ENCODE measurements at places on chromosomes 5 and 9.
A peak's percentile ranks its signal among the peaks of the same experiment; 100 is the strongest.

DNA sequence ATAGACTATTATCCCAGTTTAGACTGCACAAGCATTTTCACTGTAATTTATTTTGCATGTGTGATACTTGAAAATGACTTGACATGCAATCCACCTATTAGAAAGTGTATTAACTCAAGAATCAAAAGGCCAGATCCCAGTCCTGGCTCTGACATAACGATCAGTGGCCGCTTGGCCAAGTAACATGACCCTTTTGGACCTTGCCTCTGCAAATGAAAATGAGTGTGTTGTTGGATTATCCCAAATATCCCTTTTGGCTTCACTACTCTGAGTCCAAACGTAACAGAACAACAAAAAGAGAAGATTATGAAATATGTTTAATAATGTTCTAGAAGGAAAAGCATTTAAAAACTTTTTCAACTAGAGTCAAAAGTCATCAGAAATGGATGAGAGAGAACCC lies 19.0 kb downstream of the DMGDH start:
- no peak for DNase-seq

DNA sequence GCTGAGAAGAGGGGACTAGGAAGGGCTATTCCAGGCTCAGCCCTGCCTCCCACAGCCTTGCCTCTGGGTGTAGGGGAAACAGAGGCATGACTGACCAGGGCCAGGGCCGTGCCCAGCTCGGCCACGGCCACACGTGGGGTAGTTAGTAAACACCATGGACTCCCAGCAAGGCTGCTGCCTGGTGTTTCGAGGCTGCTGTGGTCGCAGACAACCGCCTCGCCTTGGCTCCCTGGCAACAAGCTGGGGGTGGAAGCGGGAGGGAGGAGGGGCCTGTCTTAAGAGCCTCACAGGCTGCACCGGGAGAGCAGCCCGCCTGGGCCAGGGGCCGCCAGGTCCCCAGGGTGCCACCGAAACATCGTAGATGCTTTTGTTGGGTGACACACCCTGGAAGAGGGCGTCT lies 90.2 kb upstream of the CACNA1B start:
- no peak for DNase-seq

DNA sequence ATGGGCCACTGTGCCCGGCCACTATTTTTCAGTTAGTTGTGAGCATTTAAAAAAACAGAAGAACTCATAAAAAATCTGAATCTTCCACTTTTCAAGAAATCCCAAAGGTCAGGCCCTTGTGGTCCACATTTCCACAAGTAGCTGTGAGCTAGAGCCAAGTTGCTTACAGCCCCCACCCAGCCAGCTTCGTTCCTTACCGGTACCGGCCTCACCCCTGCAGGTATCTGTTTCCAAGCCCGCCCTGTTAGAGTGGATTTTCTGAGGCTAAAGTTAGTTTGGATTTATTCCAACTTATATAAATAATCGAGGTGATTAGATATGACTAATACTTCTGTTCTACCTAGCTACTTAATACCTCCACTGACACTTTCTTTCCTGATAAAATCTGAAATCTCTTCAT lies 81.0 kb downstream of the F2RL2 start:
- DNase-seq: no peak

GRCh38 chr9:83199240-83199639 lies 136.3 kb upstream of the RASEF start:
- no peak for DNase-seq

DNA sequence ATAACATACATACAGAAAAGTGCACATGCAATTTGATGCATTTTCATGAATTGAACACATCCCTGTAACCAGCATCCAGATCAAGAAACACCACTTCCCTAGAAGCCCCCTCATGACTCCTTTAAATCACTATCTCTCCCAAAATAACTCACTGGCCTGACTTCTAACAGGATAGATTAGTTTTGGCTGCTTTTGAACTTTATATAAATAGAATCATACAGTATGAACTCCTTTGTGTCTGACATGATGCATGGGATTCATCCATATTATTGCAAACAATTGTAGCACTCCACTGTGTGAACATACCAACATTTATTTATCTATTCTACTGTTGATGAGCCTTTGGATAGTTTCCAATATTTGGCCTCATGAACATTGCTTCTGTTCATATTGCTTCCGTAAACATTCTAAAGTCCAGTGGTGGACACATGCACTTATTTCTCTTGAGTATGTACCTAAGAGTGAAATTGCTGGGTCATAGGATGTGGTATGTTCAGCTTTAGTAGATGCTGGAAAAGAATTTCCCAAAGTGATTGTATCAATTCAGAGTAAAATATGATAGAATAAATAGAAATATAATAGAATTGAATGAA lies 148.7 kb upstream of the GDNF start:
- no peak for DNase-seq

DNA sequence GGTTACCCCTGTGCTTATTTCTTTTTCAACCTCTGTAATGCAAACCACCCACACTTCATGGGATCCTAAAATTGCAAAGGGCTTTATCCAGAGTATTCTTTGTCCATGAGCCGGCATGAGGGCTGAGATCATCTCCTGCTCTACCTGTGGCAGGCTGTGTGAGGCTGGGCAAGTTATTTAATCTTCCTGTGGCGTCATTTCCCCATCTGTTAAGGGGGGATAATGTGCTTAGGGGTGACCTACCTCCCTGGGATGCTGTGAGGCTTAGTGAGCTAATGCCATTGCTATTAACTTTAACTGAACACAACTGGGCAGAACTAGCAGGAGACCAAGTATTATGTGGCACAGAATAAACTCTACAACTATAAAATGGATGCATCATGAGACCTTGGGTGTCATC lies 17.0 kb downstream of the FRMPD1 start:
- DNase-seq: no peak

DNA sequence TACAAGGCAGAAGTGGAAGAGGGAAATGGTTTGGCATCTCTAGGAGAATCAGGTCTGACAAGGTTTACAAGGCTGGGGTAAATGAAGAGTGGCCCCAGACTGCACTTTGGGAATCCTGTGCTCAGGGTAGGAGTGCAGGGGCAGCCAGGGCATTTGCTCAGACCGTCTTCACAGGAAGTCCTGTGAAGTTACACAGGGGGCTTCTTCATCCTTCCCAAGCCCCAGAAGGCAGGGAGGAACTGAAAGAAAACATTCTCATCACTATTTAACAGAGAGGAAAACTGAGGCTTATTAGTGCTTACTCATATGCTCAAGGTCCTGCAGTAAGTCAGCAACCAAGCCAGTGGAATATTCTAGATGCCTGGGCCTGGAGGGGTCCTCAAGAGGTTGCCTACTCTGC lies 80.7 kb downstream of the NRG2 start:
- no peak for DNase-seq

- DNase-seq: no peak
Observed at GRCh38 chr5:100777680-100778300, 125.3 kb downstream of the ST8SIA4 start.

- DNase-seq: no peak
Observed at GRCh38 chr5:77632526-77633206, 5.8 kb downstream of the OTP start.

DNA sequence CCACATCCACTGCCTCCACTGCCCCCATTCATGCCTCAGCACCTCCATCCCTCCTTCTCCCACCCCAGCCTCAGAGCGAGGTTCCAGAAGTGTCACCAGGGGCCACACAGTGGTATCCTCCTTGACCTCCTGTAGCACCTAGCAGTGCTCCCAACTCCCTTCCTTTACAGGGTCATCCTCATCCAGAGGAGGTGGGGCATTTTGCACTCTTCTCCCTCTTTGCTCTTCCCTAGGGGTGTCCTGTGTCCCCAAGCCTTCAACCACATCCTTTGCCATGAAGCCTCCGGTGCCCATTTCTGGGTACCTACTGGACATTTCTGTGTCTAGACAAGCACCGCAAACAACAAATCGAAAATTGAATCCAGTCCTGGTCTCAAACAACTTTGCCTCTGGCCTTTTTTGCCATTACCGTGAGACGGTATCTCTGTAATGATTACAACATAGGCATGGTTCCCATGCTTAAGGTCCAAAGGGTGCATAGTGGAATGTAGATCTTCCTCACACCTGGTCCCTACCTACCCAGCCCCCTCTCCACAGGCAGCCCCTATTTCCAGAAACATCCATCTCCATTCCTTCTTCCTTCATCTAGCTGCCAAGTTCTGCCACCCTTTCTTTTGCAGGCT lies 17.6 kb downstream of the WWC1 start:
- no peak for DNase-seq

DNA sequence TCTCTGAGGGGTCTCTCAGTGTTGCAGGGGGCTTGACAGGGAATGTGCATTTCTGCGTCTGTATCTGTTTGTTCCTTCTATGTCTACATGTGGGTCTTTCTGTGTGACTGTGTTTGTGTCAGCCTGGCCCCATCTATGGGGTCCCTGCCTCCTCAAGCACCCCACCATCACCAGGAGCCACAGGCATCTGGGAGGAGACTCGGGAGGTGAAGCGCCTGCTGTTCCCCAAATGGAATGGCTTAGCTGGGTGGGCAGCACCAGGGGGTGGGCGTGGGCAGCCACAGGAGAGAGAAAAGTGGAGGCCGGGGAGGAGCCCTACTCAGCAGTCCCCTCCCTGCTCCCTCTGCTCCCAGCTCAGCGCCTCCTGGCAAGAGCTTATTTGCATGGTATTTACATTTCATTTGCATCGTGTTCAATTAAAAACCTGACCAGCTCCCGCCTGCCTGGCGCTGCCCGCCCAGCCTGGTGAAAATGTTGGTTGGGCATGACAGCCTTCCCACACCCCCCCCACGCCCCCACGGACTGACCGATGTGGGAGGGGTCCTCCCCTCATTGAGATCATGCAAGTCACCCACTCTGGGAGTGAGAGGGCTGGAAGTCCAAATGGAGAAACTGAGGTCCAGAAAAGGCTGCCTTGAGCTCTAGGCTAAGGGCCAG lies 50.5 kb downstream of the CXXC5 start:
- DNase-seq: peak; percentile 25

- no peak for DNase-seq
Observed at GRCh38 chr9:114691956-114692295, 9.9 kb upstream of the TEX48 start.

- no peak for DNase-seq
Observed at GRCh38 chr5:112036206-112036605, 279.2 kb upstream of the NREP start.

DNA sequence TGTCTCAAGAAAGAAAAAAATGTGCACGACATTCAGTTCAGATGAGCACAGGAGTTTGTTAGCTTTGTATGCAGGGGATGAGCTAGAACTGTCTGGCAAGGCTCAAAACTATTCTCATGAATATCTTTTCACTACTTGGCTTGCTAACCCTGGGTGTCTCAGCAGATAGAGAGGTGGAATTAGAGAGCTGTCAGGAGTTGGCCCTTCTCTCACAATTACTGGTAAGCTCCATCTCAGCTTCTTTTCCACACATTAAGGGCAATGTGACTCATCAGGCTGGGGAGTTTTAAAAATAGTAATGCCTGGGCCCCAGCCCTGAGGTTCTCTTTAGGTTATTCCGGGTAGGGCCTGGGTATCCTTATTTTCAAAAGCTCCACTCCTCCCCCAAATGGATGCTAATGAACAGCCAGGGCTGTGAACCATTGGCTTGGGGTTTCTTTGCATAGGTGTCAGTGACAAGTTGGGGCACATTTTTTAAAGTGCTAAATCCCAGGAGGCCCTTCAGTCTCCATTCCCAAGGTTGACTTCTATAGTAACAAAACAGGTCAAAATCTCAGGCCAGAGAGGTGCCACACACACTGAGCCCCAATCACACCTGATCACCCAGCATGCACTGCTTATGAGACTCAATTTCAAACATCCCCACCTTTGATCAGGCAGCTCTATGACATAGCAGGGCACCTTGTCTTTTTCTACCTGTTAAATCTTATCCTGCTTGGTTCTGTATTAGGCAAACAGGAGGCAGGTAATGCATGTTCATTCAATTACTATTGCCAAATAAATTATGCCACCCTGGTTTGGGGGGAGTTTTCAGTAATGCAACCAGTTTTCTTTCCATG lies 239.7 kb upstream of the DAP start:
- no peak for DNase-seq

DNA sequence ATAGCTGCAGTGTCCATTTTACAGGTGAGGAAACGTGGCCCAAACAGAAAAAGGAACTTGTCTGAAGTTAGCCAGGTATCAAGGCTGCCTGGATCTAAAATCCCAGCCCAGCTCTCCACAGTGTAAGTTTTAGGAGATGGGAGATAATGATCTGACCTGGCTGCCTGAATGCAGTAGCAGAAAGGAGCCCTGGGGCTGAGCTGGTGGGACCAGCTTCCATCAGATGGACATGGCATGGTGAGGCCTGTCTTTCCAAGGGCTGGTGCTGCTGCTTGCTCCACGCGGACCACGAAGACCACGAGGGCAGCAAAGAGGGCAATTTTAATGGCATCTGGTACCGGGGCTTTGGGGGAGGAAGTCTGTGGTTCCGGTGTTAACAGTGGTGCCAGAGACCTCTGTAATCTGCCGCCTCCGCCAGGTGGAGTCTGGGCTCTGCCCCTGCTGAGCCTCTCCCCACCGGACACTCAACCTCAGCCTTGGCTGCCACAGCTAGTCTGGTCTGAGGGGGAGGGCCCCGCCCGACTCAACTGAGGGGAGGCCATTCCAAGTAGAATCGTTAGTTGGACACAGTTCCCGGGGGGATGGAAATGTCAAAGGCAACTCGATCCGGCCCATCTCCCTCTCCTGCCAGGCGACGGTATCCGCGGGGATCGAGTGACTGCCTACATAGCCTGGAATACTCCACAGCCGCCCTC lies 650 bp downstream of the MYORG start:
- peak; percentile 49 for DNase-seq

Measured in naive thymus-derived CD8-positive, alpha-beta T cell (primary cell).